ENCODE measurements at places on chromosomes 3 and 15. TPM values are rescaled to one million over a fixed set of nuclear protein-coding genes. Genes with fewer than 3 reads are reported as not detected.

The KIF15 gene
- polyA plus RNA-seq = 3.6 TPM

The ISLR2 gene
- polyA plus RNA-seq = not detected

The TMEM43 gene
- polyA plus RNA-seq = 111 TPM

The SNUPN gene
- 31.1 TPM for polyA plus RNA-seq

The SNX22 gene
- 0.10 TPM for polyA plus RNA-seq

The COL6A6 gene
- not detected for polyA plus RNA-seq

DNA sequence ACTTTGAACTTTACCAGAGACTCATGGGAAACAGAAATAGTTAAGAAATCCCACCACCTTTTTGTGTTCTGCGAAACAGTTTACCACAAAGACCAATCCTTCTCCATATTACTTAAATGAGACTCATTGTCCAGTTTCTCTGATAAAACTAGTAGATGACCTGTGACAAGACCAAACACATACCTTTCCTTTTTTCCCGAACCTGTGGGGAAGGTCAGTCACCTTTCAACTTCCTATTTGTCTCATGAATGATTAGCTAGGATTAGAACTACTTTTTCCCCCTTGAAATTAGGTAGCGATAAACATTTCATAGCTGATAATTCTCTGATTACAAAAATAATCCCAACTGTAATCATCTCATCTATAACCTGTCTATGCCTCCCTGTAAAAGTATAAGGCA lies 2.3 kb upstream of the TBC1D5 start:
- DNase-seq = no peak

GRCh38 chr3:167820102-167820865 lies 84.8 kb downstream of the SERPINI1 start:
- no peak for DNase-seq

GRCh38 chr15:34358367-34358766 lies 8.6 kb downstream of the LPCAT4 start:
- no peak for DNase-seq

DNA sequence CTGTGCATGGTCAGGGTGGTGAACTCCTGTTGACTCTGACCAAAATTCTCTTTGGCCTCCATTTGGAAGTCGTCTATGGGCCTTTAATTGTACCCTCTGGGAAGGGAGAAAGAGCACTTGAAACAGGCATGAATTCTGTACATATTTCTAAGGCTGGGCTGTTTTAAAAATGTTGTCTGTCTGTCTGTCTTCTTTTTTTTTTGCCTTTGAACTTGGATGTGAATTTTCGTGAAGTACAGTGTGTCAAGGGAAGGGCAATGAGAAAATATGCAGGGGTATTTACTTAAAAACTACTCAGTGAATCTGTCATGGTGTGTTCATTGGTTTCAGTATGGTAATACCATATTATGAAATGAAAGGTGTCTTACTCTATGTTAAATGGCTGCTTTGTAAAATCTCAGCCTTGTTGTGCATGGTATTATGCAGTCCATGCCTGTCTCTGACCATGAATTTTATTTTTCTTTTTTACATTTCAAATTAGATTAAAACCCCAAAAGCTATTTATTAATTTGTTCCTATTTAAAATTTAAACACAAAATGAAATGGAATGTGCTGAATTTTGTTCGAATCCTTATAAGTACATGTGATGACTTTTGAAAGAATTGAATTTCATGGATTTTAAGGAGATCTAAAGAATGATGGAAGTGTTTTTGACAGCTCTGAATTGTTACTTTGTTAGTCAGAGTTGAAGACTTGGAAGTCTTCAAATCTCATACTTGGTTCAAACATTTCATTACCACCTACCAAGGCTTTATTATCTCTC lies 51.1 kb downstream of the RARB start:
- DNase-seq = no peak

DNA sequence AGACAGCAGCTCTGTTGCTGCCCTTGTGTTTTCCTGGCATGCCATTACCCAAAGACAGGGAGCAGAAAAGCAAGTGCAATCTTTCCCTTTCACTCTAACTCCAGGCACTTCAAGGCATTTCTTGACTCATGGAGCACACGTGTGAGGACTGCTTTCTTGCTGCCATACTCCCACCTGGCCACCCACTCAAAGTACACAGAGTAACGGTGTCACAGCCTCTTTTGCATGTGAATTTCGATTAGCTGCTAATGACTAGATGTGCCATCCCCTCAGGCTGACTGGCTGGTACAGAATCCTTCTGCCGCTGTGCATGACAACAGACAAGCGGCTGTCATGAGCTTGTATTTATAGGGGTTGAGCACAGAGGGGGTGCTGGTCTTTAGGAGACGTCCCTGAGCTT lies 380.6 kb downstream of the CTNNB1 start:
- no peak for DNase-seq

GRCh38 chr15:60735559-60736047 lies 256.7 kb upstream of the ICE2 start:
- no peak for DNase-seq

DNA sequence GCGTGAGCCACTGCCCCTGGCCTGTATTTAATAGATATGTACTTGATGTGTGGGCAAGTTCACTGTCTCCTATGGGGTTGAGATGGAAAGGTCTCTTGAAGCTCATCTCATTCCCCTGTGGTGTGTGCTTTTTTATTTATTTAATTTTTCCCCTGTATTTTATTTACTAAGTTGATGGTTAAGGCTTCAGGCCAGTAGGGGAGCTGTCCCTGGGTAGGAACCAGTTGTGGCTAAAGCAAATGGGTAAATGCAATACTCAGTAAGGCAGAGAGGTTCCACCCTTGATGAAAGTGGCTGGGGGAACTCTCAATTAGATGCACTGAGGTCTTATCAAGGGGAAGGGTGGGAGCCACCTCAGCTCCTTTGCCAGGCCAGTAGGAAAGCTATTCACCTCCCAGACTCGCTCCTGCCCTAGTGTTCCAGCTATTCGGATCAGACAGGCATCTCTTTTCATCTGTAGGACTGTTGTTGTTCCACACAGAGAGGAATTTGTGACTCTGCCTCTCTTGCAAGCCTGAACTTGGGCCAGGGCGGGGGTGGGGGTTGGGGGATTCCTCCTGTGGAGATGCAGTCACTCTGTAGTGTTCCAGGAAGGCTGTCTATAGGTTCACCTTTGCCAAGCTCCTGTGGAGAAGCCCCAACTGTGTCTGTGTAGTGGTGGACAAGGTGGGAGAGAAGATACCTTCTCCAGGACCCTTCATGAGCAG lies 26.1 kb downstream of the PCCB start:
- no peak for DNase-seq

DNA sequence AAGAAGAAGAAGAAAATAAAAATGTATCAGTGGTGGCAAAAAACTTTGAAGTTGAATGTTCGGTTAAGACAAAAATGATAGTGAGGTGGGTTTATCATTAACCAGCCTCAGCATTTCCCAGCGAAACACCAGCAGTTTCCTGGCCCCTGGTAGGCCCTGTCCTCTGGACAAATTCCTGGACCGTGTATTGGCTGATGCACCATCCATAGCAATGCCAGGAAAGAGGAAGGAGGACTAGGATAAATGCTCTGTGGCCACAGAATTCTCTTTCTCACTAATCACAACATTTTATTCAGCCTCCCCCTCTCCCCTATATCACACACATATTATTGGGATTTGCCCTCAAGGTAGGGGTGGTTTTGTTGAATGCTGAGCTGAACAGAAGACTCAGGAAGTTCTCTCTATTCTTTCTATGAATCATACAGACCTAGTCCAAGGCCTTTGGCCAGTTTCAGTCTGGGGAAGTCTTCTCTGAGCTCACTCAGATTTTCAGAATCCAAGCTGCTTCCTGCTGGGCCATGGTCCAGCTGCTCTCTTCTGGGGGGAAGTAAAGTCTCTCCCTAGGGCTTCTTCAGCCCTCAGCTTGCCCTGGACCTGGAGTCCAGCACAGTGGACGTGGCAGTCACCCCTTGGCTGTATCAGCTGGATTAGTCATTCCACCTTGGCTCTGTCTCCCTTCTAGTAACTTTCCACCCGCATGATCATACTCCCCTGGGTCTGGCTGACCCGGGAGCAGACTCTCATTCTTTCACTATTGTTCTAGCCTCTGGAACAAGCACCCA lies 27.6 kb downstream of the SLC28A1 start:
- DNase-seq = peak; percentile 87

Measured in AG04450 (cell line).